ENCODE measurements at places on chromosomes 5 and 9.

GRCh38 chr5:154997746-154998145, 15.8 kb upstream of the KIF4B start:
- peak; percentile 6 for DNase-seq

GRCh38 chr9:115234094-115234493, 116.1 kb upstream of the TNC start:
- DNase-seq, result peak; percentile 98

DNA sequence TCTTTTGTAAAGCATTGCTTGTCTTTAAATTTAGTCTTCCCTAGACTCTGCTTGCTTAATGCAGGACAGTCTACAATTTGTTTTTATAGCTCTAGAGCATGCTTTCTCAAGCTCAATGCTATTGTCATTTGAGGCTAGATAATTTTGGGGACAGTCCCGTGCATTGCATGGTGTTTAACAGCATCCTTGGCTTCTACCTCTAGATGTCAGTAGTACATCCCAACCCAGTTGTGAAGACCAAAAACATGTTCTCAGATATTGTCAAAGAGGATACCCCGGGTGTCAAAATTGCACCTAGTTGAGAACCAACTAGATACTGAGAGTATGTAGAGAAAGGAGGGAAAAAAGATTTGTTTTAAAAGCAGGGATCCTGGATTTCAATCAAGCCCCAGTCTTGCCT, 277.5 kb downstream of the CEMIP2 start:
- DNase-seq, result no peak

DNA sequence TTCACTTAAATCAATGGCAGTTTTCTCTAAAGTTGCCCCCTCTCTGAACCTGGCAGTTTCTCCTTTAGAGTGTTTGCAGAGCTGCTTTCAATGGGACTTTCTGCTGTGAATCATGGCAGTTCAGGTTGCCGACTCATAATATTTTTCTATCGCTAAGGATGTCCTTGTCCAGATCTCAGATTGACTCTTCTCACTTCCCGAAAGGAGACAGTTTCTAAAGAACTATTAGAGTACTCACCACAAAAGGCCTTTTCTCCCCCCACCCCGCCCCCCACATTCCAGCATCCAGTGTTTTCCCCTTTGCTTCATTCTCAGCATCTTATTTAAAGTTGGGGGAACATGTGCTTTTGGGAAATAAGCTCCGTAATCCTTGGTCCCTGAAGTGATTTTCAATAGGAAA, 443.5 kb upstream of the KLF4 start:
- no peak for DNase-seq

GRCh38 chr5:36305571-36306326, 4.0 kb upstream of the RANBP3L start:
- DNase-seq, result peak; percentile 33

DNA sequence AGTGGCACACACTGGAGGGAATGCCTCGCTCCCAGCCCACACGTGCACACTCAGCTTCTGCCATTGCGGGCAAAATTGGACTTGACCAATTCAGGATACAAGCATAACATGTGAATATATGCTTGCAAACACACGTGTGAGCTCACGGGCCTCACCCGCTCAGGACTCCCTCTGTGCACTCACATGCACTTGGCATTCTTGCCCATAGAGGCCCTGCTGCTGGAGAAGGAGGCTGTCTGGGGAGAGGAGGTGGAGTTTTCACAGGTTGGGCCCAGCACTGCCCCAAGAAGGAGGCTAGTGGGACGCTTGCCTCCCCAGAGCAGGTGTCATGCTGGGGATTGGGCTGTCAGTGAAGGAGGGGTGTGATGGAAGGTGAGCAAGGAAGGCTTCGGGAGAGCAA, 1.7 kb downstream of the MYMK start:
- DNase-seq, result no peak

- no peak for DNase-seq
These were observed 153.8 kb downstream of the CDH12 start for GRCh38 chr5:22699319-22699718.

- DNase-seq, result no peak
These were observed 35.4 kb downstream of the OSTF1 start for GRCh38 chr9:75123696-75124095.

DNA sequence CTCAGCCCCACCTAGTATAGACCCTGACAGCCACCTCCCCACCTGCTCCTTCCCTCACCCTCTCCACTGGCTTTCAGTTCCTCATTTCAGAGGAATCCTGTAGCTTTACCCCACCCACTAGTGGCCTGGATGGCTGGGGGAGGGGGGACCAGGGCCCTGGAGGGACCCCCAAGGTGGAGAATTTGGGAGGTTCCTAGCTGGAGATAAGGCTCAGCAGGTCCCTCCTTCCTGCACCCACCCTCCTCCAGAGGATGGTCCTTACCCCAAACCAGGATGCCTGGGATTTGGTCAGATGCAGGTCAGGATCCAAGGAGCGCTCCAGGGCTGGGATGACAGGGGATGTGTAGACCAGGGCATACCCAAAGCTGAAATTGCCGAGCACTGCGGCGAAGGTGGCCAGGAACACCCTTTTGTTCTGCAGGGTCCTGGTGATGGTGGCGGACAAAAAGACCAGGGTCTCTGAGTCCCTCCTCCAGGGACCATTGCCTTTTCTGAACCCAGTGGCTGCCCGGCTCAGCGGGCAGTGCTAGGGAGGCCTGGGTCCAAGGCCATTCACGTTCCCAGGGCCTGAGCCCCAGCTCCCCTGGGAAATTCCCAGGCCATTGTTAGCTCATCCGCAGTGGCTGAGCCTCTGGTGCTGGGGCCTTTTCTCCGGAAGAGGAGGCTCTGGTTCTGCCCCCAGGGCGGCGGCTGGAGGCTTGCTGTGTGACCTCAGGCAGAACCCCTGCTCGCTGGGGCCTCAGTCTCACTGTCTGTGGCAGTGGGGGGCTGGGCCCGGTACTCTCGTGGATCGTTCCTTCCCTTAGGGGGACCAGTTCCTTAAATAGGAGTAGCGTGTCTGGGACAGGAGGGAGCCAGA, 678 bp downstream of the SLC2A6 start:
- DNase-seq, result peak; percentile 35

DNA sequence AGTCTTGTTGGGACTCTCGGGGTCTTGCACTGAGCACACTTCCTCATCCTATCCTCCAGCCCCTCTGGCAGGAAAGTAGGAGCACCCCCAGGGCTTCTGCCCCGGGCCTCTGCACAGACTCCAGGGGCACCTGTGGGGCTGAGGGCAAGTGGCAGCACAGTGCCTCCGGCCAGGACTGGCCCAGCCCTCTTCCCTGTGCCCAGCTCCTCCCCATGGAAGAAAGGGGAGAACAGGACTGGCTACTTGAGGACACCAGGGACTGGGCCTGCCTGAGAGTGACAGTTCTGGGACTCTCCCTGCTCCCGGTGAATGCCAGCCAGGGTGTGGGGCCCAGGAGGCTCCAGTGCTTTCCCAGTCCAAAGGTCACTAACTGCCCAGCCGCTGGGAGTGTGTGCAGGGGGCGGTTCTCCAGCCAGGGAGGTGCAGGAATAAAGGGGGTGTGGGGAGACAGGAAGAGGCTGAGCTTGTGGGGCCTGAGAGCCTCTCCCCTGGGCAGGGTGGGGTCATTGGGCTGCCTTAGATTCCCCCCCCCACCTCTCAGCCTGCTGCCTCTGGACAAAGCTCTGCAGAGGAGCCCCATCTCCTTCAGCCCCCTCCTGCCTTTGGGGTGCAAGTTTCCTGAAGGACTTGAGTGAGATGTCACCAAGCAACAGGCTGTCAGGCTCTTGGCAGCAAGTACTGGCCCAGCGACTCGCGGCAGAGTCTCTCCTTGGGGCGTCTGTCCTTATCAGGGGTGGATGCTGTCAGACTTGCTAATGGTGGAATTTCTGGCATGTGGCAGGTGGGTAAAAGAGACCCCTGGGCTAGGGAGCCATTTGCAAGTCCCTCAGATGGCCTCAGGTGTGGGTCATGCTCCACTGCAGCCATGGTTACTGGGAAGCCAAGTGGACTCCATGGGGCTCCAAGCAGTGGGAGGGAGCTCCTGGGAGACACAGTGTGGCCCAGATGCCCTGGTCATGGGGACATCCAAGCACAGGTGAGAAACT, 19.1 kb upstream of the JADE2 start:
- peak; percentile 85 for DNase-seq

GRCh38 chr9:96071815-96072124, 196.3 kb downstream of the ERCC6L2 start:
- no peak for DNase-seq

GRCh38 chr9:21919377-21920362, 74.5 kb downstream of the CDKN2A start:
- DNase-seq, result peak; percentile 85

GRCh38 chr5:61281686-61282085, 50.4 kb upstream of the ZSWIM6 start:
- no peak for DNase-seq

DNA sequence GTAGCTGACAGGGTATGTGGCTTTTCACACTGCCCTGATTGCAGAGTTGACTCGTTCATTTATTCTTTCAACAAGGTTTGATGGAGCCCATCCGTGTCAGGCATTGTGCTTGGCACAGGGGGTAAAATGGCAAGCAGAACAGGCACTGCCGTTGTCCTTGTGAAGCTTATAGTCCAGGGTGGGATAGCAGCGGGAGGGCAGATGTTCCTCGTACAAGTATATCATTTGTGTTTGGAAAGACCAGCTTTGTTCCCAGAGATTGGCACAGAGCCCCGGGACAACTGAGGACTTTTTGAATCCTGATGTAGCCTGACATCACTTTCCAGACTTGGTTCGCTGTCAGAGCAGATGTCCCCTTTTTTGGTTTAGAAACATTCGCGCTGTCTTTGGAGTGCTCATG, 50.9 kb downstream of the MVB12B start:
- no peak for DNase-seq

- peak; percentile 90 for DNase-seq
These were observed 52.4 kb downstream of the FSD1L start for GRCh38 chr9:105500108-105500766.

DNA sequence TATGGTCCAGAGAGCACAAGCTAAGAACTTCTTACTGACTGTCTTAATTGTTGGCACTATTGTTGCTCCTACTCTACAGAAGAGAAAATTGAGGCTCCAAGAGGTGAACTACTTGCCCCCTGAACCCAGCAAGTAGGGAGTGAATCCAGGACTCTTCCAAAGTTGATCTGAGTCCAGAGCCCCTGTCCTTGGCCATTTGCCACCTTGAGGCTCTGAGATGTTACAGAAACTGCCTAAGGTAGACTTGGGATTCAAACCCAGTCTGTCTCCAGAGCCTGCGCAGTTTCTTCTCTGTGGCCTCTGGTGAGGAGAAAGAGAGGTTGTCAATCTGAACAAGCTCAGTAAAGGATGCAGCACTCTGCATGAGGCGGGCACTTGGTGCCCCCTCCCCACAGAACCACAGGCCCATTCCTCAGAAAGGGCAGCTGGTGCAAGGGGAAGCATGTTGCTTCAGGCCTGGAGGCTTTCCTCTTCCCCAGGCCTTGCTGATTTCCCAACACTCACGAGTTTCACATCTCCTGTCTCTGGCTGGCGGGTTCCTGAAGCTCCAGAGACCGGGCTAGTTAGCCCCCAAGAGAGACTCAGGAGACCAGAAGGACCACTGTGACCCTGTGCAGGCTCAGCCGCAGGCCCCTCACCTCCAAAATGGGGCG, 2.9 kb upstream of the LCP2 start:
- no peak for DNase-seq

GRCh38 chr9:68426755-68427154, 70.3 kb downstream of the PGM5 start:
- DNase-seq, result no peak

GRCh38 chr9:33907347-33907746, 90.4 kb downstream of the UBE2R2 start:
- no peak for DNase-seq

GRCh38 chr5:3592298-3592697, 3.3 kb upstream of the IRX1 start:
- DNase-seq, result no peak

DNA sequence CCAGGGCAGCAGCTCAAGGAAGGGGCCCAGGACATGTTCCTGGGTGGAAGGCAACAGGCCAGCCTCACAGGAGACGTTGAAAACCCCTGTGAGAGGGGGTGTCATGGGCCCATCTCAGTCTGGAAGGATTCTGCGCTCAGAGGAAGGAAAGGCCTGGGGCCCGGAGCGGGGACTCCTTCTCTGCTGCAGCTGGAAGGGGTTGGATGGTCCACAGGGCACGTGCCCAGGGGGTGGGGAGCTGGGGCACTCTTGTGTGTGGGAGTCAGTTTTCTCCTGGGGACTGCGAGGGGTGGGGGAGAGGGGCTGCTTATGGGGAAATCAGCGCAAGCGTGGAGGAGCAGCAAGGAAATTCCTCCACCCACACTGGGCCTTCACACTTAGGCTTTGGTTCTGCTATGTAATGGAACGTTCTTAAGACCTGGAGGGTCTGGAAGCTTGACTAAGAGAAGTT, 2.9 kb upstream of the LPCAT1 start:
- no peak for DNase-seq

DNA sequence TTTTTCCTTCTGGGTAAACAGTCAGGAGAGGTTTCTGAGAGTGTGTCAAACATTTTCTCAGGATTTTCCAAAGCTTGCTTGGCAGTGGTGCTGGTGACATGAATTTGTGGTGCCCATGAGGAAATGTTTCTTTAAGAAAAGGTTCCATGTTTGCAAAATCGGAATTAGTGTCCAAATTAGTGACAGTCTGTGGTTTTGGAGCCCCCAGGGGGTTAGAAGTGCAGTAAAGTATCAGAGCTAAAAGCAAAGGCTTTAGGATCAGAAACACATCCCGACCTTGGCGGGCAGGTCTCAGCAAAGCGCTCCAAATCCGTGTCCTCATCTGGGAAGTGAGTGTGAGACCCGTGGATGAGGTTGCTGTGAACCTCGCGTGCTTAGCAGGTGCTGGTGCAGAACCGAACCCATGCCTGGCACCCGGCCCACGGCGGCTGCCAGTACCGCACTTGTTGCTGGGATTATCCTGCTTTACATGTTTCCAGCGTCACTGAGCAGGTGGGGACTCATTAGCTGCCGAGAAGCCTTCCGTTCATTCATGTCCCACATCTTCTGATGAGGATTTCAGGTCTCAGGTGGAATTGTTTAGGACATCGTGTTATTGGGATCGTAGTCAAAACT, 70.8 kb upstream of the COL5A1 start:
- no peak for DNase-seq

GRCh38 chr5:124328201-124328600, 418.2 kb downstream of the ZNF608 start:
- DNase-seq, result no peak

- DNase-seq, result no peak
These were observed 244.8 kb downstream of the SAXO1 start for GRCh38 chr9:18788256-18788655.

DNA sequence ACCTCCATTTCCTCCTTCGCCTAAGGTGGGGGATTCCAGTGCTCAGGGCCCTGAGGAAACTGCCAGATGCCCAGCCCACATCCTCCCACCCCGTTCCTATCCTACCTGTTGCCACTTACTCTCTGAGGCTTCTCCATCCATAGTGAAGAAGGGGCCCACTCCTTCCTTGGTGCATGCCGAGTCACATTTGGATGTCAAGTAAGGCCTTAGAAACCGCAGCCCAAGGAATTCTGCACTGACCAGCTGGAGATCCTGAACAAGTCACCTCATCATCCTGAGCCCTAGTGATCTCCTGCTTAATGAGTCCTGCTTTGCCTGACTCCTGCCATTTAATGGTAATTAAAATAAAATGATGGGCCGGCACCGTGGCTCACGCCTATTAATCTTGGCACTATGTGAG, 6.7 kb upstream of the TNIP1 start:
- no peak for DNase-seq

- peak; percentile 92 for DNase-seq
These were observed 123.1 kb downstream of the DROSHA start for GRCh38 chr5:31408814-31409213.

Data from renal cortical epithelial cell (primary cell).